ENCODE measurements at places on chromosomes 6 and 20.

DNA sequence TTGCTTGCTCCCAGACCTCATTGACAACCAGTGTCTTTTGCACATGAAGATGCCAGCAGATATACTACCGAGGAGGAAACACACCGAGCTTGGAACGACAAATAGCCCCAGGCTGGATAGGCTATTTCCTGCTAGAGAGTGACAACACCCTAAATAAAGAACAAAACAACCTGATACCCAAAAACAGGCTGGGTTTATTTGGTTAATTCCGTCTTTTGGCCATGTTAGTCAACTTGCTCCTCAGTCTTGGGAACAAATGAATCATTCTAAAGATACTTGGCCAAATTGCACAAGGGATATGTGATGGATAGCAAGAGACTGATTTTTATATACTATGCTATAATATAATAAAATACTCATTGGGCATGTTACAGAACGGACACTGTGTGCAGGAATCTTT, 11.5 kb upstream of the MUC22 start:
- no peak for DNase-seq

DNA sequence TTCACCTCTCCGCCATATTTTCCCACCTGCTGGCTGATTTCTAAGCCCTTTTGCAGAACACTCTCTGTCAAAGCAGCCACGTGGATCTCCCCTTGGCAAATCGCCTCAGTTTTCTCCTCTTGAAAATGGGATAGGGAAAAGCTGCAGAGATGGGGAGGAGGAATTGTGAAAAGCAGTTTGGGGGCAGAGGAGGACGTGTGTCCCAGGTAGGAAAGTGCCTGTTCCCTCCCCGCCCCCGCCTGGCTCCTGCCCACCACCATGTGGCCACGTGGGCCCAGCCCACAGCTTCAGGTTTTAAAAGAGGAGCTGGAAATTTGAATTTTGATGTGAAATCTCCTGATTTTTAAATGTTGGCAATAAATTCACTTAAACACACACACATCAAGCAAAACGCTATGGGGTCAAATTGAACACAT, 3.6 kb upstream of the CEBPB start:
- DNase-seq = no peak

GRCh38 chr6:147177286-147177685, 26.9 kb upstream of the STXBP5 start:
- DNase-seq = no peak

DNA sequence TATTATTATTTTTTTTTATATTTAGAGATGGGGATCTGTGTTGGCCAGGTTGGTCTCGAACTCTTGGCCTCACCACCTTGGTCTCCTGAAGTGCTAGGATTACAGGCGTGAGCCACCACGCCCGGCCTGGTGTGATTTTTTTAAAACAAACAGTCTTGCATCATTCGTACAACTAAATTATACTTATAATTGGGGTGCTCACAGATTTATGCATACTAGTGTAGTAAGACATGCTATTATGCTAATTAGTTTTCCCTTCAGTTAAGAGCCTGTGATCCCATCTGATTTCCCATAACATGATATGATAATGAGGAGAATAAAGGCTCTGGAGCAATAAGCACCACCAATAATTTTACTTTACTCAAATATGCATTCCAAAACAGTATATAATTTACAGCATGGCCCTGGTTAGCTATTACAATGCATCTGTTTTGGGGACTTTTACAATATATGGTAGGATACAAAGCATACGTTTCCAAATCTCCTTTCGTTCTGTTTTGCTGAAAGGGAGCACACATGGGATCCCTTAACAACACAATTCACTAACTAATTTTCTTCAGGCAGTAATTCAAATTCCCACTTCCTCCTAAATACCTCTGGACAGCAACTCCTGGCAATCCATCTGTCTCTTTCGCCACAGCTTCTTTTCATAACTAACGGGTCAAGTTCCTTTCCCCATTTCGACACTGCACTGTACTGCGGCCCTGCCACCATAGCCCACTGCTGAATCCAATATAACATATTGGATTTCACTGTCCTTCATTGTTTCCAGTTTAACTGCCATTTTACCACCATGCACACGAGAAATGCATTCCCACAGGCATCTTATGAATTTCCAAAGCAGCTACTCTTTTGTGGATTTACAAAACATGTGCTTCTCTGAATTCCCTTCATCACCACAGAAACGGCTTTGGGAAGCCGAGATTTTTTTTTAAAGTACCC, 1.7 kb downstream of the NUDT3 start:
- DNase-seq = no peak

DNA sequence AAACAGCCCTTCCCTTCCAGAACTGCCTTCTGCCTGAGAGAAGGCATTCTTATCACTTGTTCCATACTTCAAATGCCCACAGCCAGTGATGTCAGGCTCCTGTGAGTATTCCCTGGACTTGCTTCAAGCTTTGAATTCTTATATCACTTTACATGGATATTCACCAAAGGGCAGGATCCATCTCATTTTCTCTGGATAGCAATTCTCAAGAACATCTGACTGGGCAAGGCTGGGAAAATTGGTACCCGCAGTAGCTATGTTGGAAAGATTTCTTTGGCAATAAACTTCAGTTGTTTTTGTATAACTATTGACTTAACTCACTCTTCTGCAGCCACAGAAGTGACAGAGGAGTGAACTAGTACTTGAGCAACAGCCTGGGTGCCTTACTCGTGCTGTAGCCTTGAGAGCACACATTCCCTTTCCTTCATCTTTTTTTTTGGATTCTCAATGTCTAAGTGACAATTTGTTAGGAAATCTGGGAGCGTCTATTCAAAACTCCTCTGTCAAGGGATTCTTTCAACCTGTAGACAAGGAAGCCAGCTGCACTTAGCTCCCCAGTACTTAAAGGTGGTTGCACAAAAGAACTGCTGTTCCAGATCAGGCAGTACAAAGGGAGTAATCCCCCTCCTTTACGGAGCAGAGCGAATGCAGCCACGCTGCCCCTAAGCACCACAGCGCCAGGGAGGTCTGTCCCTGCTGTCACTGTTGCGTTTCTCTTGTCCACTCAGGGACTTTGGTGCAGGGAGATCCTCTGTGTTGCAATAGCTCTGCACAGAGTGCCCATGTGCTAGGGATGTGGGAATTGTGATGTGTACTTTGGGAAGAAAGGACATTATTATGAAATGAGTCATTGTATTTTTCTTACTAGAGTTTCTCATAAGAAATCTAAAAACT, 69.6 kb downstream of the JAG1 start:
- DNase-seq = no peak

DNA sequence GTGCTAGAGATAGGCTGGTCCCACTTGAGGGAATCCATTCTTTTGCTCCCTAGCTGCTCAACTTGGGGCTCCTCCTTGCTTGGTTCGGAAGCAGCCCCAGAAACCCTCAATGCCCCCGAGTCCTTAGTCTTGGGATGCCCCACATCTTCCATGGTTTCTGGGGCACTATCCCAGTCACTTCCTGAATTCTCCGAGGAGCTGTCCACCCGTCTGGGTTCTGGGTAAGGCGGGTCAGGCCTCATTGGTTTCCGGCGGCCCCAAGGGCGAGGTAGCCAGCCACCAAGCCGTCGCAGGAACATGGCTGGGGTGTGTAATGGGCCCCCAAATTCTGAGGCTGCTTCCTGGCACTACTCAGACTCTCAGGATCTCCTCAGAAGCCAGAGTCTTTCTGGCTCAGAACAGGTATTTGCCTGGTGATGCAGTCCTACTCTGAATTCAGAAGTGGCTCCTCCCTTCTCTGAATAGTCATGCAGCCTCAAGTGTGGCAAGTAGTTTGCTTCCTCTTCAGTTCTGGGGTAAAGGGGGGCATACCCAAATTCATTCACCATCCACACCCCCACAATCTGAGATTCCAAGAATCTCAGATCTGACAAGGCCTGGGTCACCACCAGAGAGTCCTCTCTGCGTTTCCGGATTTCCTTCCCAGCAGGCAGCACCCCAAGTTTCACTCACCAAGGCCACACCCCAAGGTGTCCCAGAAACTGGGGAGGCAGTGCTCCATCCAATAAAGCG, 763 bp downstream of the C6orf47 start:
- DNase-seq = peak; percentile 18

GRCh38 chr6:123456836-123457235, 179.9 kb downstream of the TRDN start:
- no peak for DNase-seq

GRCh38 chr6:142225552-142225951, 76.3 kb upstream of the ADGRG6 start:
- DNase-seq = no peak

DNA sequence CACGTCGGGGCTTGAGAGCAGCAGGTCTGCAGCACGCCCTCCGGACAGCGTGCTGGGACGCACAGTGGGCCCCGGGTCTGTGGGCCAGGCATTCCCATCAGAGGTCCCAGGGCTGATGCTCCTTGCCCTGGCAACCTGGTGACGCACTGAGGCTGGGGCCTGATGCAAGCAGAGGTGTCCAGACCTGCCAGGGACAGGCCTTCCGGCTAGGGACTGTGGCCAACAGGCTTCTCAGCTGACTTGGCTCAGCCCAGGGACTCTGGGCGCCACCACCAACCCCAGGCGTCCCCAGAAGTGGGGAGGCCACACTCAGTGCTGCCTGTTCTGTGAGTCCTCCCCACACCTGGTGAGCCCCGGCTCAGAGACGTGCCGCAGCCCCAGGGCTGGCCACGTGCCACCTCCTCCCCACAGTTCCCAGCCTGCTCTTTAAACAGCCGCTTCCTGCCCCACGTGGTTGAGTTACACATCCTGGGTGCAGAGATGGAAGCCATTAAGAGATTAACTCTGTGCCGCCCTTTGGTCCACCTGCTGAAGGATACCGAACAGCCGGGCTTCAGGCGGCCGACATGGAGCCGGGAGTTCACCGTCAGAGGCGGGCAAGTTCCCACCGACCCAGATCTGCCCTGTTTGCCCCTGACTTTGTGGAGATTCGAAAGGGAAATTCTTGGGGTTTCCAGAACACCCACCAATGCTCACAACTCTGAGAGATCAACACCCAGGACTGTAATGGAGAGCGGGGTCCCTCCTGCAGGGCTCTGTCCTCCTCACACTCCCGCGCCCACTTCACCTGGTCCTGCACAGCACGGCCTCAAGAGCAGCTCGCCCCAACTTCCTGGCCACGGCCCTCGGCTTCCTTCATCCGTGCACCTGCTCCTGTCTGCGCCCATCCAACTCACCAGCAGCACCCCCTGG, 37.6 kb upstream of the ZBP1 start:
- peak; percentile 35 for DNase-seq

DNA sequence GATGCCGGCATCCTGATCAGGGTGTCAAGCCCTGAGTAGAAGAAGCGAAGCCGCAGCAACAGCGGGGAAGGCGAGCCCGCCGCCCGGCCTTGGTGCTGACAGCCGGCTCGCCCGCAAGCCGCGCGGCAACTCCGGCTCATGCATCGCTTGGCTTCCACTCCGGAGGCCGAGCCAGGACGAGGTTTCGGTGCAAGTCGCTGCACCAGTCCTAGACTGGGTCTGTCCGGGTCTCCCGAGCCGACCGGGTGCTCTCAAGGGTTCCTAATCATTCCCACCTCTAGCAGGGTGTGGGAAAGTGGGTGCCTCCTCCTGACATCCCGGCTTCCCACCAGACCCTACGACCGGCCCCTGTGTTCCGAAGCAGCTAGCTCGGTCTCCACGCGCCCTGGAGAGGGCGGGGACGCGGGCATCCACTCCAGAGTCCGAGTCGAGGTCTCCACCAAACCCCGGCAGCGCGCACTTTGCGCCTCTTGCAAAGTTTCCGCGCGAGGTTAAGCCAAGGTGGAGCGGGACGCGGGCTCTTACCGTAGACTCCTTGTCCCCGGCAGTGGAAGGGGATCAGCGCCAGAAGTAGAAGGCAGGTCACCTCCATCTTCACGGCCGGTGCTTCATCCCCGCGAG, 1.4 kb downstream of the MDGA1 start:
- no peak for DNase-seq

- no peak for DNase-seq
Measured at GRCh38 chr6:40482532-40482931, 104.6 kb downstream of the LRFN2 start.

DNA sequence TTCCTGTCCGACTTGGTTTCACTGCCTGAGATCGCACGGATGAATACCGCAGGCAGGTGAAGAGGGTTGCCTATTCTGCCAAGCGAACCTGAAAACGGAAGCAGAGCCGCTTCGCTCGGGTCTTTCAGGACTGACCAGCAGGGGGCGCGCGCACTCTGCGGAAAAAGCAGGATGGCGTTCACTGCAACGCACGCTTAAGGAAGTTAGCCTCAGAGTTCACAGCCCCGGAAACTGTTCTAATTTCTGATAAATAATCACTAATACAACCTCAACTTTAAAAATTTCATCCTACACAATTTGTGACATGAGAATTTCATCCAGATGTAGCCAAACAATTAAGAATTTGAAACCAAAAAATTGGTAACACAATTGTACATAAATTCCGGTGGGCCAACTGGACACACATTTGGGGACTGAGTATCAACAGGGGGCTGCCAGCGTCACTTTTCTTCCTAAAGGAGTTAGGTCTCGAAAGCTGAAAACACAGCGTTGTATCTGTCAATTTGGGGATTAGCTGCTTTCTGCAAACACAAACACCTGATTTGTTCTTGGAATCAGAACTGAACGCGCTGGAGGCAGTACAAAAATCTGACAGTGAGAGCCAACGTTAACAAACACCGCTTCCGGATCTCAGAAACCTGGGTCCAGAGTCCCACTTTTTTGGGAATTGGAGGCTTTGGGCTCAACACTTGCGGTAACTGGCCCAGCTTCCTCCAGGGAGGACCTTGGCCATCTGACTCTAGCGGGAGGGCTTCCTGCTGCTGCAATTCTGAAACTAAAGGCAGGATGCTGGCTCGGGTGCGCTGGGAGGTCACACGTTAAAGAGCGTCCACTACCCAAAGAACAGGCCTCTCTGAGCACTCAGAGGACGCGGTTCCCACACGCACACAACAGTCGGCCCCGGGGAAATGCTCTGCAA, 8.8 kb downstream of the PXDC1 start:
- peak; percentile 81 for DNase-seq

DNA sequence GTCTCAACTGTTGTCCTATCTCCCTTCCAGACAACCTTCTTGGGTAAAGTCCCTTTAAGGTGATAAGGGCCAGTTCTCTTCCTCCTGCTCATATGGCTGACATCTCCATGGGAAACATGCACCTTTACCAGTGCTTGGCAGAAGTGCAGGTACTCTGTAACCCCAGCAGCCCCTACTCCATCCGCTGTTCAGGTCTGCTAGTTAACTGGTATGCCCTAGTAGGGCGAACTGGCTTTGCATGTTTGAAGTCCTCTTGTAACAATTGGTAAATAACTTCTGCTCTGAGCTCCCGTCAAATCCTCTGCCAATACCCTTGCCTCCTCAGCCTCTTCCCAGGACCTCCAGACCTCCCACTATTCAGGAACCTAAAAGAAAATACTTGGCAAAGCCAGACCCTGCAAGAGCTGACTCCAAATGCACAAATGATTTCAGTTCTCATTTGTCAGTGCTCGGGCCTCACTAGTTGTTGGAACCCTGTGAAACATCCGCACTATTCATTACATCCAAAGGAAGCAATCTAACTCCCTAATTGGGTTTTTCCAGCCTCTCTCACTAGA, 703.7 kb downstream of the MAFB start:
- no peak for DNase-seq

DNA sequence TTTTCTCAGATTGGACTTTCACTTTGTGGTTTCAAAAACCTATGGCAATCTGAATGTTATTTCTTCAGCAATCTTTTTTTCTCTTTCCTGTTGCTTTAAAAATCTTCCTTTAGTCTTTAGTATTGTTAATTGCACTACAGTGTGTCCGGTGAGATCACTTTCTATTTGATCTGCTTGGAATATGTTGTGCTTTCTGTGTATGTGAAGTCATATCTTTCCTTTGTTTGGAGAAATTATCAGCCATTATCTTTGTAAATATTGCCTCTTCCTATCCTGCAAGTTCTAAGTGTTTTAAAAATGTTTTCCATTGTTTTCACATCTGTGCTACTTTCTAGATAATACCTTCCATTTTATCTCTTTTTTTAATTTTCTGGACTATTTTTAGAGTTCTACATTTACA, 171.4 kb upstream of the PRSS16 start:
- DNase-seq = no peak
